HT1080 (cell line): ENCODE measurements at places on chromosomes 6 and 20. TPM values are rescaled to one million over a fixed set of nuclear protein-coding genes. Genes with fewer than 3 reads are reported as not detected.

Gene MATN4
- 0.10 TPM in 1 of 2 replicates, not detected in the other for total RNA-seq

Gene PNLDC1
- not detected in 2 replicates for total RNA-seq

Gene SDC4
- 47.8 and 53.4 TPM in 2 replicates for total RNA-seq

Gene SLC22A3
- not detected in 2 replicates for total RNA-seq

Gene PKIB
- 0.23 and 1.3 TPM in 2 replicates for total RNA-seq
